HuH-7 (cell line): ENCODE measurements at places on chromosomes 1 and 21.

- DNase-seq: no peak
Measured at GRCh38 chr1:206985162-206985749, 15.0 kb upstream of the FCAMR start.

- no peak for DNase-seq
Measured at GRCh38 chr1:234763910-234764309, 153.9 kb upstream of the IRF2BP2 start.

GRCh38 chr1:147781056-147781471 lies 20.7 kb upstream of the GJA5 start:
- DNase-seq: no peak

GRCh38 chr21:42621819-42622177 lies 31.6 kb upstream of the PDE9A start:
- no peak for DNase-seq

- no peak for DNase-seq
Measured at GRCh38 chr1:103336408-103336807, 189.1 kb upstream of the RNPC3 start.

GRCh38 chr1:8423692-8424538 lies 106.0 kb downstream of the SLC45A1 start:
- DNase-seq: peak; percentile 77

DNA sequence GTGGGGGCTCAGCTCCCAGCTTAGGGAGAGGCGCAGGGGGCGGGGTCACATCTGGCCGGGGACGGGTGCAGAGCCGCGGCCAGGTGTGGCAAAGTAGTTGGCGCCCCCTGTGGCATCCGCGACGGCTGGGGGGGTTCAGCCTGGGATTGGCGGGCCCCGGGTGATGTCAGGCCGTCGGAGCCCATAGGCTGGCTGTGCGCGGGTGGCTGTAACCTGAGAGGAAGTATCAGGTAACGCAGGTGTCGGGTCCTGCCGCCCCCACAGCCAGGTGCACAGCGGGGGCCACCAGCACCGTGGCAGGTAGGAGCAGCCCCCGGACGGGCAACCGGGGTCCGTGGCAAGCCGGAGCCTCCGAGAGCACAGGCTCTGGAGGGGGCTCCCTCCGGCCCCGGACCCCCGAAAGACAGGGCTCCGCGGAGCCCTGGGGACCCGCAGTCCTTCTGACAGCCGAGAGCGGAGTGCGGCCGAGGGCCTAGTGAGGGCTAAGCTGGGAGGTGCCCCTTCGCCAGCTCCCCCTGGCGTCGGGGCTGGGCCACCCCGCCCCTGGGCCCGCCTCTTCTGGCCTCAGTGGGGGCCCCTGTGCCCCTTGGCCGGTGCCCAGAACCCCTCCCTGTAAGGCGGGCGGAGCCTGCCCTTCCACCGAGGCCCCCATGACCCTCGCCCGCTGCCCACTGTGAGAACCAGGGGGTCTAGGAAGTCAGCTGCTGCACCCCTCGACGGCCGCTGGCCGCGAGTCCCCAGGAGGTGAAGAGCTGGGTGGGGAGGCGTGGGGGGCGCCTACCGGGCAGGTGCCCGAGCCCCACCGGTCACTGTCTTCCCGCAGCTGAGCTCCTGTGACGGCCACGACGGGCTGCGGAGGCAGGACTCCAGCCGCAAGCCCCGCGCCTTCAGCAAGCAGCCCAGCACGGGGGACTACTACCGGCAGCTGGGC lies 17.9 kb downstream of the TNFRSF25 start:
- peak; percentile 57 for DNase-seq

- no peak for DNase-seq
Measured at GRCh38 chr1:118556936-118557335, 371.9 kb upstream of the SPAG17 start.
